NCI-H1436 treated with DMSO at 0.1 percent for 48 hours (cell line): ENCODE measurements at places on chromosomes 1 and 21.

GRCh38 chr1:182331387-182331786 lies 60.2 kb downstream of the GLUL start:
- no peak for DNase-seq

GRCh38 chr1:31373056-31373896 lies at the start of gene FABP3:
Gene FABP3 (minus strand): TSS chr1:31373076. CDS start chr1:31373014, 62 bp downstream.
- no peak for DNase-seq

GRCh38 chr1:96557336-96557735 lies 164.2 kb upstream of the PTBP2 start:
- no peak for DNase-seq

- no peak for DNase-seq
Measured at GRCh38 chr1:196910215-196910614, 22.4 kb downstream of the CFHR4 start.

DNA sequence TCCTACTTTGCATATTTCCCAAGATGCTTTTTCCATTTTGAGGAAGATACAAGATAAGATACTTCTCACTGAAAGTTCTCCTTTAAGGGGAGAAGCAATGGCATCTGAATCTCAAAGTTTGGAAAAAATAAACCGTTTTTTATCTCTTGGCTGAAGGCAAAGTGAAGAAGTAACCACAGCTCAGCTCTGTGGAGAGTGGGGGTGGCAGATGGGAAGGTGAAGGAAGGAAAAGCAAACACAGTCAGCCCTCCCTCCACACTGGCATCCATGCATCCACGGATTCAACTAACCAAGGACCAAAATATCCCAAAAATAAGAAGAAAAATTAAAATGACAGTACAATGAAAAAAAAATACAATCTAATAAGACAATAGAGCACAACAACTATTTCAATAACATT lies 211.1 kb downstream of the RGS7 start:
- DNase-seq, result no peak

- no peak for DNase-seq
Measured at GRCh38 chr1:19254416-19254815, 2.8 kb downstream of the MRTO4 start.

- no peak for DNase-seq
Measured at GRCh38 chr1:234983564-234984238, 144.9 kb downstream of the TOMM20 start.

GRCh38 chr1:227440182-227440581 lies 121.9 kb upstream of the CDC42BPA start:
- no peak for DNase-seq
